ENCODE measurements at places on chromosomes 3 and 15. TPM values are rescaled to one million over a fixed set of nuclear protein-coding genes. Genes with fewer than 3 reads are reported as not detected.

DNA sequence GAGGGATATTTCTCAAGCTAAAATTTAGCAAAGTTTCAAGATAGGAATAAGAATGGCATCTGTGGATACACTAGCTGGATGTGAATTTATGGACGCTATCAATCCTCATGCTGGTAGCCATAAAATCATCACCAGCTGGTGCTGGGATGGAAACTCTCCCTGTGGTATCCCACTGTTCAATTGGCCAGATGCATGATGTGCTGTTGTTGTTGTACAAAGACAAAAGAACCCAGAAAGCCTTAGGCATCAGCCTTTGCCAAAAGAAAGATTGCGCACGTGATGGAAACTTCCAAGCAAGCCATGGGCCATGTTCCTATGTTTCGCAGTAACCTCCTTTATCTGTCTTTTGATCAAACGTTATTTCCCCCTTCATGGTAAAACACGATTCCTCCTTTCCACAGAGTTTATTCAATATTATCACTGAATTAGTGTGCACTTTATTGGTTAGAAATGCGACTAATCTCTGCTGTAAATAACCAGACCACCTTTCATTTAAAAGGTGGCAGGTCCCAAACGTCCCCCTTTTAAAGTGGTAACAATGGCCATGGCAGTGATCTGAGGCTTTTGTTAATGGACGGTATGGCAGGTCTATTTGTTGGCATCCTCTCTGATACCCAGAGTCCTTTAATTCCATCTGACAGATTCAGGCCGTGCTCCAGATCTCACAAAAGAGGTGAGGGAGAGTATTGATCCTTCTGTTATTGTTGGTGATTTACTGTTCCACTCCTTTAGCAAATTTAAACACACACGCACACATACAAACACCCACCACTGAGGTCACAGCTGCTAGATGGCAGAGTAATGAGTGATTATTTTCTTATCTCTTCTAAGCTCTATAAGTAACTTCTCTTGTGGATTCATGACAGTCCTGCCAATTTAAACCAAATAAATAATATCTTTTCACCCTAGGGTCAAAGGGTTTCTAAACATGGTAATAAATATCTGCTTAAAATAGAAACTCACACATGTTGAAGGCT lies 291.2 kb upstream of the KCNMB2 start:
- DNase-seq = no peak

DNA sequence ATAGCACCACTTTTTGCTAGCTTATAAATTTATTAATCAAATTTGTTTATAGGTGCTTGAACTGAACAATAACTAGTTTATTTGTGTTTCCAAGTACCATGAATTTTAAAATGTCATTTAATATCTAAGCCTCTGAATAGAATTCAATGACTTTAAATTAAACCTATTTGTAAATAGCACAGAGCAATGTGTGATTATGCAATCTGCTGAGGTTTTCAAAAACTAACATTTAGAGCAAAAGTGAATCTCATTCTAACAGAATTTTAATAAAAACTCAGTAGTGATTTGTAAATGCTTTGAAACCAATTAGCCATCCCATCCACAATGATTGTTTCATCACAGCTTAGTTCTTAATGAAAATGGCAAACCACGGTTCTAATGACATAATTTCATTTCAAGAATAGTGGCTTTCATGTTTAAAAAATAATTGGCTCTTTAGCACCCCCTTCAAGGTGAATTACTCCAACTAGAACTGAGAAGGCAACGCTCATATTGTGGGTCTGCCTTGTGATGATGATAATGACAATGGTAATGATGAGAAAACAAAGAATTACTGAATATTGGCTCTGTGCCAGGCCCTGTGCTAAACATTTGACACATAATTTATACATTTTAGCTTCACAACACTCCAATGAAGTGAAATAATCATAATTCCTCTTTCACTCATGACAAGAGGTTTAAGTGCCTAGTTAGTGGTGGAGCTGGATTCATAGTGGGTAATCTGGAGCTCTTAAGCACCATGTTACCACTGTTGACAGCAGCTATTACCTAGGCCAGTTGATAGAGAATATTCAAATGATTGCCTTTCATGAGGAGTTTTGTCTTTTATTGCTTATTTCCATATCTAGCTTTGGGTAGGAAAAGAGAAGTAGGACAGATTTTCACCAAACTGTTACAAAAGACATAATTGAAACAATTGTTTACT lies 145.7 kb downstream of the RBMS3 start:
- DNase-seq = no peak

DNA sequence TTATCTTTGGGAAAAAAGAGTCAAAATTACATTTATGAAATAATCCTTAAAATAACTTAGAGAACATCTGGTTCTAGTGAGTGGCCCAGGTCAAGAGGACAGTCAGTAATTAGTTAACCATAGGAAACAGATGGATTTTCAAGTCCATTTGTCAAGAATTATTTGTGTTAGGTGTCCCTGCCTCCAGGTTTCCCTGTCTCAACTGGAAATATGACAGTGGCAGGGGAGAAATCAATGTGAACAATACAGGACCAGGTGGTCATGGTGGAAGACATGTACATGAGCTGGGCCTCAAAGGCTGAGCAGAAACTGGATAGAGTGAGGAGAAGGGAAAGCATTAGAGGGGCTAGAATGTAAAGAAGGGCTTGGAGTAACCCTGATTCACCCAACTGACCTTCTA lies 372.6 kb downstream of the VPS13C start:
- DNase-seq = no peak

GRCh38 chr3:80767604-80768003 lies 993.8 kb downstream of the GBE1 start:
- DNase-seq = no peak

DNA sequence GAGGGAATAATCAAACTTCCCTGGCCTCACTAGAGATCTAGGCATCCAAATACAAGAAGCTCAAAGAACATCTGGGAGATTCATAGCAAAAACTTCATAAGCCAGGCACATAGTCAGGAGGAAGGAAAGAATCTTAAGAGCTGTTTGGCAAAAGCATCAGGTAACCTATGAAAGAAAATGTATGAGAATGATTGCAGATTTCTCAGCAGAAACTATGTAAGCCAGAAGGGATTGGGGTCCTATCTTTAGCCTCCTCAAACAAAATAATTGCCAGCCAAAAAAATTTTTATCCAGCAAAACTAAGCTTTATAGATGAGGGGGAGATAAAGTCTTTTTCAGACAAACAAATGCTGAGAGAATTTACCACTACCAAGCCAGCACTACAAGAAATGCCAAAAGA lies 1036.3 kb downstream of the TBL1XR1 start:
- no peak for DNase-seq

- no peak for DNase-seq
Measured at GRCh38 chr3:195460091-195460713, 17.4 kb upstream of the ACAP2 start.

The ZXDC gene
- total RNA-seq = 33.7 TPM

The TMEM207 gene
- not detected for total RNA-seq

The PRTG gene
- total RNA-seq = 17.5 TPM

The MUSTN1 gene
- not detected for total RNA-seq

The CYP1A2 gene
- total RNA-seq = 0.09 TPM

The SLC2A2 gene
- total RNA-seq = not detected

The A4GNT gene
- not detected for total RNA-seq

The VWA5B2 gene
- total RNA-seq = 0.78 TPM
